ENCODE measurements at places on chromosomes 7 and 10. TPM values are rescaled to one million over a fixed set of nuclear protein-coding genes. Genes with fewer than 3 reads are reported as not detected.

The ZPBP gene
- 0.21 TPM for total RNA-seq

DNA sequence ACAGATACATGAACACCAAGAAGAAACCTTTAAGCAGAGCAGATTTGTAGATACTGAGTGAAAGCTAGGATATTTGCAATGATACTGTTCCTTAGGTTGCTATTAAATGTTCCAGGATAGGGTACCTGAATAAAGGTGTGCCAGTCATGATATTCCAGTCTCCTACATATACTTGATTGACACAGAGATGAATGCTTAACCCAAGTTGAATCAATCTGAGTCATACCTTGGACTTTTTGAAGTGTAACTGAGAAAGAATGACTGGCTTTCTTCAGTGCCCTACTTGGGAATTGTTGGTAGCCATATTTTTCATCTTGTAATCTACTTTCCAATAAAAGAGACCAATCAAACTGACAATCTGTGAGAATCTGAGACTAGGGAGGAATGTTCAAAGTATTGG lies 805.7 kb upstream of the GHITM start:
- no peak for DNase-seq

The MYO1G gene
- 1.8 TPM for total RNA-seq

The POLR2J2 gene
- 7.8 TPM for total RNA-seq

The CCDC6 gene
- 58.2 TPM for total RNA-seq

- DNase-seq, result no peak
Observed at GRCh38 chr10:49512121-49512809, 26.7 kb downstream of the ERCC6 start.

DNA sequence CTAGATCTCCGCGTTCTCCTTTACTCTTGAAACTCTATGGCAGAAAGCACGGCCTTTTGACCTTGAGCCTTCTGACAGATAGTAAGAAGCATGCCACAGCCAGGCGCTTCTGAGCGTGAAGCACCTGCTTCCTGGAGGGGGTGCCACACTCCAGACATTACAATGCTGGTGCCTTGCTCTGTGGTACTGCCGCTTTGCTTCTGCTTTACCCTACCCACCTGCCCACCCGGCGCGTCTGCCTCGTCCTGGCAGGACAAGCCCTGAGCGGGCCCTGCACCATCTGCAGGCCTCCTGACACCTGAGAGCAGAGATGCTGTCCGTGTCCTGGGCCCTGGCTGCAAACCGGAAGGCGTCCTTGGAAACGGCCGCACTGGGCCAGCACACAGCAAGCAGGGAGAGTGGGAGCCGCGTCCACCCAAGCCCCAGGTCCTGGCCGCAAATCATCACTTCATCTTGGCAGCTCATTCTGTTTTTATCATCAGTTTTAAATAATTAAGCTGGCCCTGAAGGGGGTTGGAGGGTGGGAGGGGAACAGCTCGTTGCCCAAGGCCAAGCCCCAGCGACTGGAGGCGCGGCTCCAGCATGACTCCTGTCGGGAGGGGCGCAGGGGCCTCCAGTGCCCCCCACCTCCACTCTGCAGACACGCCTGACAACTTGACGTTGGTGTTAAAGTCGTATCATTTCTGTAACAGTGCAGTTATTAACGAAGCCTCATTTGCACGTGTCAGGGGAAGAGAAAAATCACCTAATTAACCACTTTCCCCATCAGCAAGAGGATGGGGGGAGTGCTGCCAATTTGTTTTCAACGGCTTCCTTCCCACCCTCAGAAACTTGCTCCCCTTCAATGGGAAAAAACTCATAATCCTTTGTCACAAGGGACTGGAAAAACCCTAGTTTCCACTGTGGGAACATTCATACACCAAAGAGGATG lies 132.2 kb downstream of the MAD1L1 start:
- no peak for DNase-seq

- no peak for DNase-seq
Observed at GRCh38 chr7:45679516-45679915, 105.3 kb downstream of the ADCY1 start.

The GNAT3 gene
- total RNA-seq, result not detected

The DPP6 gene
- total RNA-seq, result 2.4 TPM

The SAMD9L gene
- total RNA-seq, result 25.5 TPM

- DNase-seq, result no peak
Observed at GRCh38 chr10:95404864-95405263, 114.1 kb upstream of the PDLIM1 start.

DNA sequence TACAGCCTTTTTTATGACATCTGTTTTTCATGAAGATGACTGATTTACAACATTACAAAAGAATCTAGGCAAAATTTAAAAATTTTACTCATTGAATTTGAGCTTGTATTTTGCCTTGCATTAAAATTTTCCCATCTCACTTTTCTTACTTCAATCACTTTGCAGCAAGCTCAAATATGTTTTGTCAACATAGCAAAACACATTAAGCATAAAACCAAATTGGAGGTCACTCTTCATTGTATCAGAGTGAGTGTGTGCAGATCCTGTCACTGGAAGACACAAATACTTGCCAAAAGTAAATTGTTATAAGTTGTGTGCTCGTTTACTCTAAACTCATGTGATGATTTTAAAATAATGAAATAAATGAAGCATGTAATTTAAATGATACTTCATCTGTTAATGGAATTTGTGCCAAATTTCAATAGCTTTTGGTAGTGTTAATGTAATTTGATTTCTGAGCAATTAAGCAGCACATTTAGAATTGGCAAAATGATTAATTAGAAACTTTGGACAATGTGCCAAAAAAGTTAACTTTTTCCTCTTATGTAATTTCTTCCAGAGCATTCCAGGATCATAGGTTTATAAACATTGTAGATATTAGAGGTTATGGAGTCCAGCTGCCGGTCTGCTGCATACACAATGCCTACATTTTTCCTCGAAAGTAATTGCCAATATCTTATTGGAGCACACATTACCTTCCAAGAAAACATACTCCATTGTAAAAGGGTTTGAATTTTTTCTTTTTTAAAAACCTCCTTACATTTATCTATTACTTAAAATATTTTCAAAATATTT lies 1078.2 kb upstream of the LRRTM3 start:
- no peak for DNase-seq
